Activated CD8-positive, alpha-beta T cell treated with anti-CD3 and anti-CD28 coated beads for 36 hours (primary cell): ENCODE measurements at places on chromosomes 6 and 20. TPM values are rescaled to one million over a fixed set of nuclear protein-coding genes. Genes with fewer than 3 reads are reported as not detected.

ADGRG6 gene
- 1.3 TPM for total RNA-seq

MED20 gene
- total RNA-seq, result 23.4 TPM

GRCh38 chr6:7200598-7201443 lies 93.1 kb downstream of the RREB1 start:
- DNase-seq, result no peak

- peak; percentile 84 for DNase-seq
These were observed 268.2 kb downstream of the CDC5L start for GRCh38 chr6:44655412-44656342.

DNA sequence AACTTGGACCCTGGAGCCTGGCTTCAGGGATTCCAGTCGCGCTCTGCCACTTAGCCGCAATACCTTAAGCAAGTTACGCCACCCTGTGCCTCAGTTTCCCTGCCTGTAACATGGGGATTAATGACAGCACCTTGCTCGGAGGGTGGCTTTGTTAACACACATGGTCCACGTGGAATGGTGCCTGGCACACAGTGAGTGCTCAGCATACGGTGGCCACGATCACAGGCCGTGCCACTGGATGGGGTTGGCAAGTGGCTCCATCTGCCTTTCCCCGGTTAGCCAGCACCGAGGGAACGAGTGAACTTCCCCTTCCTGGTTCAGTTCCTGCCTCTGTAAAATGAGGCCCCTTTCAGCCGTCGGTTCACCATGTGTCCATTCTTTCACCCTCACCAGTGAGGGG lies 17.2 kb downstream of the C6orf132 start:
- DNase-seq, result no peak

- DNase-seq, result no peak
These were observed 228.7 kb downstream of the GJA1 start for GRCh38 chr6:121664158-121664557.

- no peak for DNase-seq
These were observed 332 bp downstream of the GRIK2 start for GRCh38 chr6:101393829-101394251.
